ENCODE measurements at places on chromosomes 1 and 21.
A peak's percentile ranks its signal among the peaks of the same experiment; 100 is the strongest.

DNA sequence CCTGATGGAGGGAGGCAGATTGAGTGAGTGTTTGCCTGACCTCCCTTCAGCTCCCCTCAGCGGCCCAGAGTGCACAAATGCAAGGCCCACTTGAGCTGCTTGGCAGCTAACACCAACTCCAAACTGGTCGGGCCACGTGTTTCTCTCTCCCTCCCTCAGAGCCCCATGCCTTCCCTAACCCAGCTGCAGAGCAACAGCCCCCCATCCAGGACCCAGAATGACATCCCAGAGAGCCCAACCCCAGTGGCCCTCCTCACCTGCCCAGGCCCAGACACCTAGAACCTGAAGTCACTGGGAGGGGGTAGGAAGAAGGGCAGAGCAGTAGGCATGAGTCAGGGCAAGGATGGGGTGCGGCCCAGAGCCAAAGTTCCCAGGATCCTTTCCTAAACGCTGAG is 789 bp upstream of the S100A14 start:
- H3K27me3 ChIP-seq, result no peaks in the 10 kb centered on the region
- no peak overlapping the region for H3K4me3 ChIP-seq
- no peak overlapping the region for H3K27ac ChIP-seq
- H3K4me1 ChIP-seq, result peaks cover 9% of the 10 kb centered on the region

DNA sequence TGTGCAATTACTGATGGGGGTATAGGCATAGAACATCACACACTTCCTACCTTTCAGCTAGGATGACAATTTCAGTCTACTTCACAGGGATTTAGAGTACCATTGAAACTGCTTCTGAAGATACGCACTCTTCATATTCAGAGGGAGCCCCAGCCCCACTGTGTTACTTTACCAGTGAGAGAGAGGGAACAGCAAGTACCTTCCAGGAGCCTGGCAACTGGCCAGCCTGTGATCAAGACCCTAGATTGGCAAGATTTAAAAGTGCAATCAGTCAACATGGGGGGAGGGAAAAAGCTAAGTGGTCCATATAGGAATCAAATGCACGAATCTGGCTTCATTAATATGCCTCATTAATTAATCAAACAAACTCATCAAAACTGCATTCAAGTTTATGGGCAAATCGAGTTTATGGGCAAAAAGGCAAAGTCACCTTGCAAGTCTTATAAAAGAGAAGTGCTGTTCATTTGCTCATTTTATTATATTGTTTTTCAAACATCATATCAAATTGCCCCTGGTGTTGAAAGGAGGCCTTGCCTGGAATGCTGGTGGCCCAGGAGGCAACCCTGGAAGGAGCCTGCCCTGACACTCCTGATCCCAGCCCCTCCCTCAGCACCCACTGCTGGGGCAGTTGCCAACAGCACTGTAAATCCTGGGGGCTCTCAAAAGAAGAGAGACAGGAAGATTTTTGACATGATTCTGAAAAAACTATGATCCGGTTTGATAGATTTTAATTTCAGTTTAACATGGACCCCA is 184.9 kb upstream of the DPT start:
- no peaks in the 10 kb centered on the region for H3K27me3 ChIP-seq
- no peak overlapping the region for H3K27ac ChIP-seq

GRCh38 chr1:48777219-48777895 is 666 bp upstream of the BEND5 start:
- no peak overlapping the region for H3K27ac ChIP-seq
- H3K36me3 ChIP-seq, result no peaks in the 10 kb centered on the region
- DNase-seq, result no peak

GRCh38 chr1:233675893-233676292 is 62.0 kb downstream of the KCNK1 start:
- H3K27ac ChIP-seq, result no peak overlapping the region
- H3K36me3 ChIP-seq, result no peaks in the 10 kb centered on the region
- DNase-seq, result no peak
- no peaks in the 10 kb centered on the region for H3K27me3 ChIP-seq

GRCh38 chr1:109912873-109913272 is 2.2 kb downstream of the CSF1 start:
- peak; percentile 66 for DNase-seq
- H3K36me3 ChIP-seq, result peaks cover 14% of the 10 kb centered on the region
- H3K4me3 ChIP-seq, result peak overlapping the region; percentile 66
- H3K27me3 ChIP-seq, result peaks cover 2% of the 10 kb centered on the region
- no peak overlapping the region for H3K27ac ChIP-seq

DNA sequence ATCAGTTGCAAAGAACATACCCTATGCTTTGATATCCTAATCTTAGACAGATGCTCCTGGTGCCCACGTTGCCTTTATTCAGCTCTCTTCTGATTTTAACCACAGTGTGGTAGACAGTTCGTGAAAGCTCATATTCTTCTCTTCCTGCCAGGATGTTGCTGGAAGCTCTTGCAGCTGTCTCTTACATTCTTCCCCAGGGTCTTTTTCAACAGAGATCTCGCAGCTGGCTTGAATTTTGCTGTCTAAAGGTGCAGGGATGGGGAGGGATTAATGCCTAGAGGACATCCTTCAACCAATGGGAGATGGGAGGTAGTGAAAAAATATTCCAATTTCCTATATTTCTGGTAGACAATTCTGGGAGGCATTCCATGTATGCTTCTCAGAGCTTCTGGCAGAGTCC is 150.0 kb upstream of the APP start:
- no peak overlapping the region for H3K4me3 ChIP-seq
- no peak overlapping the region for H3K27ac ChIP-seq
- H3K4me1 ChIP-seq, result no peaks in the 10 kb centered on the region
- no peaks in the 10 kb centered on the region for H3K27me3 ChIP-seq

GRCh38 chr1:911875-912739 is 11.6 kb upstream of the SAMD11 start:
- H3K4me1 ChIP-seq, result no peaks in the 10 kb centered on the region
- H3K27me3 ChIP-seq, result peaks cover 20% of the 10 kb centered on the region
- no peak overlapping the region for H3K27ac ChIP-seq
- no peaks in the 10 kb centered on the region for H3K36me3 ChIP-seq
- no peak for DNase-seq
- no peak overlapping the region for H3K4me3 ChIP-seq

DNA sequence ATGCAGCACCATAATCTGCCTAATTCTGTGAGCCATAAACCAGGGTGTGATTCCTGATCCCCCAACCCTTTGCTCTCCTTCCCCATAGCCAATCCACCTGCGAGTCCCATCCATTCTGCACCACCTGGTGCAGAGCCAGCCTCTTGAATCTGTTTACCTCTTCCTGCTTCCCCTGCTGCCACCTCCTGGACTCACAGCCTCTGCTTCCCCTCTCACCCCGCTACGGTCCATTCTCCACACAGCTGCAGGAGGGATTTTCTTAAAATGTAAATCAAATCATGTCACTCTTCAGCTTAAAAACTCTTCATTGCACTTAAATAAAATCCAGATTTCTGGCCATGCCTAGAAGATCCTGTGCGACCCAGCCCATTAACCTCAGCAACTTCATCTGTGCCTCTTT is 186.7 kb downstream of the FOXD2 start:
- no peak overlapping the region for H3K4me3 ChIP-seq
- no peaks in the 10 kb centered on the region for H3K36me3 ChIP-seq
- H3K27ac ChIP-seq, result no peak overlapping the region
- no peaks in the 10 kb centered on the region for H3K27me3 ChIP-seq
- no peak for DNase-seq
- H3K4me1 ChIP-seq, result no peaks in the 10 kb centered on the region

DNA sequence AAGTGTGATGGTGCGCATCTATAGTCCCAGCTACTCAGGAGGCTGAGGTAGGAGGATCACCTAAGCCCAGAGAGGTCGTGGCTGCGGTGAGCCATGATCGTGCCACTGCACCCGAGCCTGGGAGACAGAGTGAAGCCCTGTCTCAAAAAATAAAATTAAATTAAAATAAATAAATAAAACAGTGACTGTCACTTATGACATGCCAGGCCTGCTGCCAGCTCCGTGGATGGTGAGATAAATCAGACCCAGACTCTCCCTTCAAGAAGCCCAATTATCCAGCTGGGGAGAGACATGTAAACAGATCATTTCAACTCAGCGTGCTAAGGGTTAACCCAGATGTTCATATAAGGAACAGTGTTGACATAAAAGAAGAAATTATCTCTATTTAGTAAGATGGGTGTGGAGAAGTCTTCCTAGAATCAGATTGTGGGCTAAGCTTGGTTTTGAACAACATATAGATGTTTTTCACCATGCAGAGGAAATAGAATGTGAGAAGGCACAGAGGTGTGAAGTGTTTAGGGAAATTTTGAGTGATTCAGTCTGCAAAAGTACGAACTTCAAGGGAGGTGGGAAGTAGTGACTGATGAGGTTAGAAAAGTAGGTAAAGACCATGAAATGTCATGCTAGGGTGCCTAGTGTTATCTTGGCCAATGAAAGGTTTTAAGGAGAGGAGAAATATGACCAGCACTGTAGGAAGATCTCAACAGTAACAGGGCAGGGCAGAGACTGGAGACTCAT is 18.3 kb downstream of the YARS1 start:
- peaks cover 2% of the 10 kb centered on the region for H3K36me3 ChIP-seq
- no peak for DNase-seq
- H3K4me1 ChIP-seq, result no peaks in the 10 kb centered on the region
- no peak overlapping the region for H3K4me3 ChIP-seq
- H3K27ac ChIP-seq, result no peak overlapping the region
- no peaks in the 10 kb centered on the region for H3K27me3 ChIP-seq

GRCh38 chr21:38913120-38913892 is 107.6 kb downstream of the ETS2 start:
- H3K27ac ChIP-seq, result peak overlapping the region; percentile 43
- peaks cover 10% of the 10 kb centered on the region for H3K4me1 ChIP-seq
- peak; percentile 76 for DNase-seq
- no peak overlapping the region for H3K4me3 ChIP-seq
- no peaks in the 10 kb centered on the region for H3K36me3 ChIP-seq
- H3K27me3 ChIP-seq, result peaks cover 4% of the 10 kb centered on the region

- DNase-seq, result no peak
- no peaks in the 10 kb centered on the region for H3K27me3 ChIP-seq
- H3K36me3 ChIP-seq, result no peaks in the 10 kb centered on the region
- H3K4me3 ChIP-seq, result no peak overlapping the region
- H3K27ac ChIP-seq, result no peak overlapping the region
- H3K4me1 ChIP-seq, result no peaks in the 10 kb centered on the region
Observed at GRCh38 chr1:174946031-174946430, 53.7 kb upstream of the CACYBP start.

All from fibroblast of lung (primary cell).